ENCODE measurements at places on chromosomes 7 and 10.

- peak; percentile 66 for DNase-seq
Observed at GRCh38 chr10:59907918-59908807, 1.8 kb upstream of the CCDC6 start.

- DNase-seq: no peak
Observed at GRCh38 chr7:28774261-28774988, 183.7 kb downstream of the TRIL start.

GRCh38 chr7:67413670-67414069, 417.0 kb downstream of the TYW1 start:
- no peak for DNase-seq

GRCh38 chr7:116552602-116553001, 27.8 kb downstream of the CAV1 start:
- DNase-seq: no peak

GRCh38 chr10:78462176-78462575, 428.5 kb downstream of the RPS24 start:
- DNase-seq: no peak

DNA sequence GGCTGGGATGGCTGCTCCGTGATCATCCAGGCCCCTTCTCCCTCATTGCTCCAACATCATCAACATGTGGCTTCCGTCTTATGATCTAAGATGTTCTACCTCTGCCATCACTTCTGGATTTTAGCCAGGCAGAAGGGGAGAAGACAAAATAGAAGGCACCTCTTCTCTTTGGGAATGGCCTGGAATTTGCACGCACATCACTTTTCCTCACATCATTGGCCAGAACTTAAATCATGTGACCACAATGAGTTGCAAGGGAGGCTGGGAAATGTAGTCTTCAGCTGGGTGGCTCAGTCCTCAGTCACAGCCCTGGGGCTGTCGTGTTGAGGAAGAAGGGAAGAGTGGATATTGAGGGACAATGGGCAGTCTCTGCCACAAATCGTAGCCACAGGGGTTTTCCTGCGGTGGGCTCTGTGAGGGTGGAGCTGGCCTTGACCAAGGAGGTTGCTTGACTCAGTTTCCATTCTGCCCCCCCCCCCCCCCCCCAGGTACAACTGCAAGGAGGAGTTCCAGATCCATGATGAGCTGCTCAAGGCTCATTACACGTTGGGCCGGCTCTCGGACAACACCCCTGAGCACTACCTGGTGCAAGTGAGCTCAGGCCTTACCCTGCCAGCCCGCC, 50.3 kb downstream of the PALD1 start:
- DNase-seq: peak; percentile 3

GRCh38 chr7:89129600-89130375, 334.3 kb upstream of the TEX47 start:
- no peak for DNase-seq

- no peak for DNase-seq
Observed at GRCh38 chr10:132677473-132678227, 108.3 kb downstream of the NKX6-2 start.

GRCh38 chr7:47827351-47827756, 120.9 kb downstream of the PKD1L1 start:
- no peak for DNase-seq

GRCh38 chr7:73645643-73646174, 21.4 kb upstream of the MLXIPL start:
- no peak for DNase-seq

DNA sequence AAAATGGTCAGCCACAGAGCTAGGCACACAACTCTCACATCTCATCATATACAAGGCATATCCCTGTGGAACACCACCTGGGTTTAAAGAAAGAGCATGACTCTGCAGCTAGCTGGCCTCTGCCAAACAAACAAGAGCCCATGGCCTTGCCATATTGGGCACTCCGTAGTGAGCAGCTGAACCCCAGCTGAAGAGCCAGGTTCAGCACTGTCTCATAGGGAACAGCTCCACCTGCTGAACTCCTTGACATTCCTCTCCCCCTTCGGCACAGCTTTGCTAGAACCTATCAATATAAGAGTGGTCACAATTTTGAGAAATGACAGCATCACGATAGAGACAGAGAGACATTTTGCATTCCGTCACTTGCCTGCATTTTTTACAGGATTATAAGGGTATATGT, 20.0 kb downstream of the SORCS1 start:
- DNase-seq: no peak

DNA sequence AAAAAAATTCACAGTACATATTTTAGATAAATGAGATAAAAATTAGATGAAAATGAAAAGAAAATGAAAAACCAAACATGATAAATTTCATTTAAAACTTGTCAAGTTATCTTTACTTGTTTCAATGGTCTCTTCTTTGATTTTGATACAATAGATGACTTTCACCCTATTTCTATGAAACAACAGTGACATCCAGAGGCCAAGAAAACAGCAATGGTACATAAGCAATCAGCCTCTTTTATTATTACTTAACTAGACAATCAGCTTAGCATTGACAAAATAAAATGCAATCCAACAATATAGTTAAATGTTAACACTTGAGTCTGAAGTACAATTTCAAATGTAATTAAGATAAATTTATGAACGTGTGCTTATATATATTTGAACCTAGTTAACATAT, 74.8 kb upstream of the GPR37 start:
- no peak for DNase-seq

DNA sequence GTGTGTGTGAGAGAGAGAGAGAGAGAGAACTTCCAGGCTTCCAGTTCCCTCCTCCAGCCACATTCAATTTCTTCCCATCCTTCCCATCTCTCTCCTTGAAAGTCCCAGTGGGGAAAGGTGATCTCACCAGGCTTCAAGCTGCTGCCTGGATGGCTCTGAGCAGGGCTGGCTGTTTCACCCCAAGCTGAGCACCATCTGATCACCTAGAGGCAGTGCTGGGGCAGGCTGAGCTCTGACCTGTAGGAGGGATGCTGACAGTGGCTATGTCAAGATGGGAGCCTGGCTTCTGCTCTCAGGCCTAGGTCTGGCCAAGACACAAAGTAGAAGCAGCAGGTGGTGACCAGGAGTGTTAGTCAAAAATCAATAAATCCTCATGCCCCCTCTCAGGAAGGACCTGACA, 370.8 kb downstream of the PLXNA4 start:
- no peak for DNase-seq

DNA sequence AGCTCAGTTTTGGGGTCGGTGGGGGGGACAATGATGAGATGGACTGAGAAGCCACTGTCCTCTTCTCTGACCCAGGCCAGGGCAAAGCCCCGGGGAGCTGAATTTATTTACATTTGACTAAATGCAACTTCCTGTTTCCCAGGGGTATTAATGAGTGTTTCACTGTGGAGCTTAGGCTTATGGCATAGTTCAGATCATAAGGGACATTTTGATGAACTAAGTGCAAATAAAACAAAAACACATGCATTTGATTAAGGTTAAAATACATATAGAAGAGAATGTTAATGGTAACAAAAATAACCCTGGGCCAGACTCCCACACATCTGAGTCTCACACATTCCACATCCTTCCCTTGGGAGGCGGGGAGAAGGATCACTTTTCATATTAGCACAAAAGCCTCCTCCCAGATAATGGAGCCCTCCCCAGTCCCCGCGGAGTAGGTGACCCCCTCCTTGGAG, 320.6 kb downstream of the FRMD4A start:
- no peak for DNase-seq

DNA sequence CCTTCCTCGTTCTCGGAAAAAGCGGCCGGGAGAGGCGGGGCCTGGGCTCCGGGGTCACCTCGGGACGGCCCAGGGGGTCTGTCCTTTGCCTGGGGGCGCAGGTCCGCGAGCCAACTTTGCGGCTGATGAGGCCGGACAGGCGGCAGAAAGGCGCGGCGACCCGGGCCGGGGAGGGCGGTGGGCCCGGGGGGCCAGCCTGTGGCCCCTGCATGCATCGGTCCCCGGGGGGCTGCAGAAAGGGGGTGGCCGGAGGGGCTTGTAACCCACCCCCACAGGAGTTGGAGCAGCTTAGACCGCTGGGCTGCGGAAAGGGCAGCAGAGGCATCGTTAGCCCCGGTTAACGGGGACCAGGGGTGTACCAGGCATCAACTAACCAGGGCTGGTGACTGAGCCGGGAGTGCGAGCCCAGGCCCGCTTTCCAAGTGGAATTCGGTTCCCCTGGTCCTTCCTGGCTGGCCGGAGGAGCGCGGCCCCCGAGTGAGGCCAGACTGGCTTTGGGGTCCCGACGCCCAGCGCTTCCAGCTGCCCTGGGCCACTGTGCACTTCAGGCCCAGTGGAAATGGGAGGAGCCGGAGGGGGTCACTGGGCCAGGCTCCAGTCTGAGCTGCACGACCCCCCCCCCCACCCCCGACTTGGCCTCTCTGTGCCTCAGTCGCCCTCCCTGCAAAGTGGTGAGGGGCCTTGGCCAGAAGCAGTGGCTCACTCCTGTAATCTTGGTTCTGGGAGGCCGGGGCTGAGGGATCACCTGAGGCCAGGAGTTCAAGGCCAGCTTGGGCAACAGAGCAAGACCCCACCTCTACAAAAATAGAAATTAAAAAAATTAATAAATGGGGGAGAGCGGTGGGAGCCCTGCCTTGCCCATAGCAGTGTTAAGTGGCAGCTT, 919 bp downstream of the SLC29A4 start:
- no peak for DNase-seq

GRCh38 chr7:100221231-100221718, 1.5 kb downstream of the PVRIG start:
- DNase-seq: peak; percentile 91

- DNase-seq: no peak
Observed at GRCh38 chr10:9137368-9137767, 1082.9 kb downstream of the GATA3 start.

- peak; percentile 27 for DNase-seq
Observed at GRCh38 chr10:122551450-122551849, 9.1 kb upstream of the DMBT1 start.

DNA sequence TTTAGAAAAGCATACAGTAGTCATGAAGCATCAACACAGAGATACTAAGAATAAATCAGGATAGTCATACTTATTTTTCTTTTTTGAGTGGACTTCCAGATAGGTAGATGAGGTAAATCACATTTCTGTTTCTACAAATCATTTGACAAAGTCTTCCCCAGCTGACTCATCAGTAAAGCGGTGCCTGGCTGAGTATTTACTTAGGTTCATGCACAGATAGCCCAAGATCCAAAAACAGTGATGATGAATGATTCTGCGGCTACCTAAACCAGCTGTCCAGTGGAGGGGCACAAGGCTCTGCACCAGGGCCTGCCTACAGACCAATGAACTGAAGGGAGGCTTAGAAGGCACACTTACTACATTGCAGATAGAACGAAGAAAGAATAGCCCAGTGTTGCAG, 113.1 kb downstream of the PARP12 start:
- no peak for DNase-seq

Data from CD4-positive, alpha-beta T cell treated with Interferon alpha-2 for 1 hour (primary cell).